ENCODE measurements at places on chromosomes 1 and 21.
A peak's percentile ranks its signal among the peaks of the same experiment; 100 is the strongest.

GRCh38 chr1:11072216-11072917 lies 12.5 kb upstream of the SRM start:
- peak; percentile 83 for DNase-seq

DNA sequence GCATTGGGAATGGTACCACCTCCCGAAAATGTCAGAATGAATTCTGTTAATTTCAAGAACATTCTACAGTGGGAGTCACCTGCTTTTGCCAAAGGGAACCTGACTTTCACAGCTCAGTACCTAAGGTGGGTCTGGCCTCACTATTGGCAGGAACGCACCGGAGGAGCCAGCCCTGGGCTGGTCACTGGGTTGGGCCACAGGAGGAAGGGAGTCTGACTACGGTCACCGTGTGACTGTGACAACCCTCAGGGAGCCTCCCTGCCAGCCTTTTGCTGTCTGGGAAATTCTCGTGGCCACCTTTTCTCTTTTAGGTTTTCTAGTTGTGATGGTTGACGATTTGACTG lies 2.2 kb downstream of the IL10RB start:
- no peak for DNase-seq

DNA sequence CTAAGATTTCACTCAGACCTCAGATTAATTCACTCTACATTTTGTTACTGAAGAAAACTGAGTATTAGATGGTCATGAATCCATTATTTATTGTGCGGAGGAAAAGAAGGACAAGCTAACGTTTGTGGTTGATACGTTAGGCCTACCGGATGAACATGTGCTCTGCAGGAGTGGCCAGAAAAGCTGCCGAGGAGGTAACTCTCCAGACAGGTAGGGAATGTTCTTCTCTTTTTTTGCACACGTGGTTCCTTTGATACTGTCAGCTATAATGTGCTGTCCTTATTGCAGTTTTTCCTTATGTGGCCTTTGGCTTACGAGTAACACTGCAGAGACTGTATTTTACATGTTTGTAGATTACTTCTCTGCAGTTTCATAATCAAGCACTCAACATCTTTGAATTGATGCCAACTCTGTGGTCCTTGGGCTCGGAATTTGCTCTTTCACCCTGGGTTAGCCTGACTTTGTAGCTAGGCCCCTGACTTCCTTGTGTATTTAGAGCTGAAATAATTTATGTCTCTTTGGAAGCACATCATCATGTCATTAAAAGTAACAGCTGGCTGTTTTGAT lies 13.6 kb downstream of the MTR start:
- DNase-seq, result no peak

DNA sequence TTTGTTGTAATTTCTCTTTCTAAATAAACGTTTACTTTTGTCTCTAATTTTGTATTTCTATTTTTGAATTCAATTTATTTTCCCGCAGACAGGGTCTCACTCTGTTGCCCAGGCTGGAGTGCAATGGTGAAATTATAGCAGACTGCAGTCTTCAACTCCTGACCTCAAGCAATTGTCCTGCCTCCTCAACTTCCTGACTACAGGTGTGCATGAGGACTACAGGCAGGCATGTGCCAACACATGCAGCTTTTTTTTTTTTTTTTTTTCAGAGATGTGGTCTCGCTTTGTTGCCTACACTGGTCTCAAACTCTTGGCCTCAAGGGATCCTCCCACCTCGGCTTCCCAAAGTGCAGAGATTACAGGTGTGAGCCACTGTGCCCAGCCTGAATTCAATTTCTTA lies 36.7 kb upstream of the IL20 start:
- DNase-seq, result no peak

- DNase-seq, result peak; percentile 17
Observed at GRCh38 chr1:119613769-119614720, 34.0 kb downstream of the ZNF697 start.

DNA sequence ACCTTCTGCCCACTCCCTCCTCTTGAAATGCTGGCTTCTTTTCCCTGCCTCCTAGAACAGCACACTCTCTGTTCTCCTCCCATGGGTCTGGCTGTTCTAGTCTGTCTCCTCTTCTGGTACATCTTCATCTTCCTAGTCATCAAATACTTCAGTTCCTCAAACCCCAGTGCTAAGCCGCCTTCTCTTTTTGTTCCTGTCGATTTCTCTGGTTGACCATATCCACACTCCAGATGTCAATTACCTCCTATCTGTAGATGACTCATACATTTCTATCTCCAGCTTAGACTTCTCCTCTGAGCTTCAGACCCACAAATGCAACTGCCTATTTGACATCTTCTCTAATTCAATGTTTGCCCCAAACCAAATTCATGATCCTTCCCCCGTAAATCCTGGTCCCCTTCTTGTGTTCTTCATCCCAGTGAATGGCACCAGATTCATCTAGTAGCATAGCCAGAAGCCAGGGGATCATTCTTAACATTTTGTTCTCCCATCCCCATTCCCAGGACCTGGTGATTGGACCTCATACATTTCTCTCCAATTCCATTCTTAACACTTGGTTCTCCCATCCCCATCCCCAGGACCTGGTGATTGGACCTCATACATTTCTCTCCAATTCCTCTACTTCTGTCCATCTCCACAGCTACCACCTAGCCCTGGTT lies 35.9 kb downstream of the USP24 start:
- no peak for DNase-seq

GRCh38 chr1:119286587-119287181 lies 81.9 kb upstream of the HAO2 start:
- DNase-seq, result peak; percentile 17

DNA sequence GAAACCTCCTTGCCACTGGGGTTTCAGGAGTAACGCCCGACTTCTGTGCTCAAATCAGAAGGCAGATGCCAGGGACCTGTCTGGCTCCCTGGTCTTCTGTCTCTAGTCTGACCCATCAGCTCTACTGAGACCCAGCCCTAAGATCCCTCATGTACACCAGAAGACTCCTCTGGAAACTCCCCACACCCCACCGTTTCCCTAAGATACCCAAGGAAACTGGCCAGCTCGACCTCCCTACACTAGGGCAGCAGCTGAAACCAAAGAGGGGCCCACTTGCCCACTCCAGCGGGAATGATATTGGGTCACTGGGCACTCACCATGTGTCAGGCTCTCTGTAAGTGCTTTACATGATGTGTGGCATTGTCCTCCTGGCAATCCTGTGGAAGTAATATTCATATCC lies 469 bp upstream of the S100A16 start:
- DNase-seq, result no peak

All from NCI-H510A (cell line).